Suppressor macrophage (primary cell): ENCODE measurements at places on chromosomes 11 and 22.

DNA sequence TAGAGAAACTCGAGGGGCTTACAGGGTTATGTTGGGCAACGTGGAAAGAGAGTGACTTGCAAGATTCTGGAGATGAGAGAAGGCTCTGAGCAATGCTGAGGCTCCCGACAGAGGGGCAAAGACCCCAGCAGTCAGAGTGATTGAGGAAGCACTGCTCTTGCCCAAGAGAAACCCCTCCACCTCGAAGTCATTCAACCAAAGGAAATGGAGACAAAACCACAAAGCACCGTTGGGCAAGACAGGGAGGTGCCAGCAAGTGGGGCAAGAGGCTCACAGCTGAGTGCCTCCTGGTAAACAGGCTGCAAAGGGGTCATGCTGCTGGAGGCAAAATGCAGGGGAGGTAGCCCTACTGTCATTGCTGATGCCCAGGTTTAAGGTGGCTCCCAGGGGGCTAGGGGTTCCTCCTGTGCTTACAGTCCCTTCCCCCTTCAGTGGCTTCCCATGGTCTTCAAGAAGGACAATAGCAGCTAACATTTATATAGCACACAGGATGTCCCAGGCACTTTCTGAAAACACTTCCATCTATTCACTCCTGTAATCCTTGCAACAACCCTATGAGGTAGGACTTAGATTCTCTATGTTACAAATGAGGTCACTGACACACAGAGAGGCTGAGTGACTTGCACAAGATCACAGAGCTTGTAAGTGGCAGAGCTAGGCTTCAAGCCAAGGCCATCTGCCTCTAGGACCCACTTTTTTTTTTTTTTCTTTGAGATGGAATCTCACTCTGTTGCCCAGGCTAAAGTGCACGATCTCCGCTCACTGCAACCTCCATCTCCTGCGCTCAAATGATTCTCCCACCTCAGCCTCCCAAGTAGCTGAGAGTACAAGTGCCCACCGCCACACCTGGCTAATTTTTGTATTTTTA, 18.1 kb upstream of the MYH9 start:
- peak; percentile 81 for DNase-seq

DNA sequence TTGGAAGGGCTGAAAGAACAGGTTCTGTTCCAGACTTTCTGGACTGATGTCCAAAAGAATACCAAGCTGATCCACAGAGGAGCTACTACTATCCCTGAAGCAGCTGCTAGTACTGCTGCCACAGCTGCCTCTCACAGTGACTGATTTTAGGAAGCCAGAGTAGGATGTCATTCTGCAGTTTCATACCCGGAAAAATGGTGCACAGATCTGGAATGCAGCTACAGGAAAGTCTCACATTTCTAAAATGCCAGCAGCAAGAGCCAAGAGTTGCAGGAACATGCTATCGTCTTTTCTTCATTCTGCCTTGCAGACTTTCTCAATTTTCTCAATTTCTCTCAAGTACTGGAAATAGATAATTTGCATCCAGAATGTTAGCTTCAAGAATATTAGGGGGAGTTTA, 19.4 kb upstream of the CCDC179 start:
- no peak for DNase-seq

DNA sequence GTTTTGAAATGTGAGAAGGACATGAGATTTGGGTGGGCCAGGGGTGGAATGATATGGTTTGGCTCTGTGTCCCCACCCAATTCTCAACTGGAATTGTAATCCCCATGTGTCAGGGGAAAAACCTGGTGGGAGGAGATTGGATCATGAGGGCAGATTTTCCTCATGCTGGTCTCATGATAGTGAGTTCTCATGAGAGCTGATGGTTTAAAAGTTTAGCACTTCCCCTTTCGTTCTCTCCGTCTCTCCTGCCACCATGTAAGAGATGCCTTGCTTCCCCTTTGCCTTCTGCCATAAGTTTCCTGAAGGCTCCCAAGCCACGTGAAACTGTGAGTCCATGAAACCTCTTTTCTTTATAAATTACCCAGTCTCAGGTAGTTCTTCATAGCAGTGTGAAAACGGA, 113.5 kb downstream of the FCHSD2 start:
- DNase-seq, result peak; percentile 82

- peak; percentile 74 for DNase-seq
Measured at GRCh38 chr11:59669611-59670009, 773 bp upstream of the PATL1 start.

DNA sequence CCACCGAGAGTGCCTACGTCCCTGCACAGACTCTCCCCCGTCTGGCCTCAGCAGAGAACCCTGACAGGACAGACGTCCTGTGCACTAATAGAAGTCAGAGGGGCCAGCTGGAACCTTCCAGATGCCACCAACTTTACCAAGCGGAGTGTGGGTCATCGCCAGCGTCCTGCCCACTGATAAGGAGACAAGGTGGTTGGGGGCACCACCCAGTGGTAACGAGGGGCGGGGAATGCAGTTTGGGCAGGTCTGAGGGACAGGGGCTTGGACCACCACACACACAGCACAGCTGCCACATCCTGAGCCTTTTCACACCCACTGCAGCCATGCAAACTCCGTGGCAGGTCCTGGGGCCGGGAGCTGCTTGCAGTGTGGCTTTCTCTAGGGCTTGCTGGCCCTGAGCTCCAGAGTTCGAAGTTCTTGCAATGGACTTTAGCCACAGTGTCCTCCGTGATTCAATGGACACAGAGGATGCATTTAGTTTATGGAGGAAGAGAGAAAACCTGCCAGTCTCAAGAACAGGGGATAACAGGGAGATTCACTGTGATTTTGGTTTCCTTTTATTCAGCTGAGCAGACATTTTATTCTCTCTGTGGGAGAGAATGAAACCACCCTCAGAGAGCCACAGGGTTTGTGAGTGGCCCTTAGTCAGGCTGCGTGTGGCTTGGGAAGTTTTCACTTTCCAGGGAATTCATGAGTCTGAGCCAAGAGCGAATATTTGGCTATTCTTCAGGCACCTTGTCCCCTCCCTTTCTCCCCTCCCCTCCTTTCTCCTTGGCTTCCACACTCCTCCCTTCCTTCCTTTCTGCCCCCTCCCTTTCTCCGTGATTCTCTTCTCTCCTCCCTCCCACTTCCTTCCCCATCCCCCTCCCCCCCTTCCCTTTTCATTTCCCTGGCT, 13.1 kb downstream of the MRGPRG start:
- DNase-seq, result no peak

DNA sequence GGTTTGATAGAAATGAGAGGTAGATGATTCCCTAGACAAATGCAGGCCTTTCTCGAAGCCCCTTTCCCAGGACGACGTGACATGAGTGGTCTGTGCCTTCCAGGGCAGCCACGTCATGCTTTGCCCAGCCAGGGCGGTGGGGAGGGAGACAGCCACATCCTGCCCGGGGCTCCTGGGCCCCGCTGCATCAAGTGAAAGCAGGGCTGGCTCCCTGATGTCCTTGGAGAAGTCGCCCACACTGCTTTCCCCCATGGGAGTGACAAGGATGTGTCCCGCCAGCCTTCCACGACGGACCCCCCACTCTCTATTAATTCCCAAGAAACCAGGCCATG, 13.2 kb downstream of the PPARA start:
- DNase-seq, result no peak

GRCh38 chr22:23749841-23750301, 1.0 kb downstream of the ZNF70 start:
- no peak for DNase-seq

DNA sequence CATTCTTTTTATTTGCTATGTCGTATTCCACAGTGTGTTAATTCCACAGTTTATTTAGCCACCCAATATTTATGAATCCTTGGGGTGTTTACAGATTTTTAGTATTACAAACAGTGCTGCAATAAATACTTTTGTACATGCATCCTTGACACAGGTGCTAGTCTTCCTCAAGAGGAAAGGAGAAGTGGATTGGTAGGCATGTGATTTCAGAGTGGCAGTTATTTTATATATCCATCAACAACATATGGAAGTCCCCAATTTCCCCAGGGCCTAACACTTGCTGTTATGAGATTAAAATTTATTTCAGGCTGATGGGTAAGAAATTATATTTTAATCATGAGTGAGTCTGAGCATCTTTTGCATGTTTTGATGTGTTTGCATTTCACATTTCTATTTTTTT, 17.9 kb downstream of the TRIM44 start:
- DNase-seq, result no peak

DNA sequence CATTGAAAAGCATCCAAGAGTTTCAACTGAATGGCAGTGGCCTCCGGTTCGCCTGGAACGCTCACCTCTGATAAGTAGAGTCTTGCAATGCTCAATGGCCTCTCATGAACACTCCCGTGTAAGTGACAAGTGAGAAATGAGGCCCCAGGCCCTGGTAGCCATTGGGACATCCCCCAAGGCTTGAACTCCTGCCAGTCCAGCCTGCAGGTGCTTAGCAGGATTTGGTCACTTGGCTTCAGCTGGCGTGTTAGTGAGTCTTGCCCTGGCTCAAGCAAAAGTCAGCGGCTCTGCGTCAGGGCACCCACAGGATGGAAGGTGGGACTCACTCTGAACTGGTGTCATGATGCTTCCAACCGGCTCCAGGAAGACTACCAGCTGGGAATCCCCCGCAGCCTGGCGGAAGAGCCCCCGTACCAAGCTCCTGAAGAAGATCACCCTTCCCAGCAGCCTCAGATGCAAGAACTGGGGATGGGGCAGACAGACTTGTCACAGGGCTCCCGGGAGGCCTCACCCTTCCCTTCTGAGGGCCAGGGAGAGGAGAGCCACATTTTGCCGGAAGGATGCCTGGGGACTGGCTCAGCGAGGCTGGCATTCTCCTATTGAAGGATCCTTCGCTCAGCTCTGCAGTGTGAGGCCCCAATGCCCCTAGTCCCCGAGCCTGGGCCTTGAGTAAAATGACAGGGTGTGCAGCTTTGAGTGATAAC, 19.3 kb downstream of the MB start:
- DNase-seq, result no peak

DNA sequence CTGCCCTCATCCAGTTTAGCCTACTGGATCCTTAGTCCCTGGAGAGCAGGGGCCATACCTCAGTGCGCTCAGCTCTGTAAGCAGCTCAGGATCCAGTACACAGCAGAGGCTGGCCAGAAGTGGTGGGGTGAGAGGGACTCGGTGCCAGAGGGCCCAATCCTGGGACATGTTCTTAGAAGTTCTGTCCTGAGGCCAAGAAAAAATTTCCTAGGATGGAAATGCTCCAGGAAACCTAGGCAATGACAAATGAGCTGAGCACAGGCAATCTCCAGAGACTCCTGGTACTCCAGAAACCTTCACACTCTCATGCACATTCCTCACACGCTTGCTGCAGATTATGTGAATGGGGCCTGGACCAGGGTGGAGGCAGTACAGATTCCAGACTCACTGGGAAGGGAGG, 89.6 kb downstream of the SERGEF start:
- no peak for DNase-seq

- DNase-seq, result peak; percentile 86
Measured at GRCh38 chr11:13238879-13239514, 38.6 kb upstream of the BMAL1 start.

- no peak for DNase-seq
Measured at GRCh38 chr11:44993971-44994704, 43.5 kb upstream of the TP53I11 start.

GRCh38 chr11:128105950-128106349, 481.4 kb downstream of the ETS1 start:
- no peak for DNase-seq

GRCh38 chr11:47360341-47360740, 7.8 kb upstream of the MYBPC3 start:
- DNase-seq, result no peak

- no peak for DNase-seq
Measured at GRCh38 chr11:77661670-77662069, 24.1 kb upstream of the CLNS1A start.

- no peak for DNase-seq
Measured at GRCh38 chr11:35478471-35479091, 46.8 kb downstream of the PAMR1 start.

- no peak for DNase-seq
Measured at GRCh38 chr11:12089473-12089872, 20.9 kb upstream of the MICAL2 start.

- DNase-seq, result no peak
Measured at GRCh38 chr22:40367342-40367741, 3.1 kb upstream of the SGSM3 start.

DNA sequence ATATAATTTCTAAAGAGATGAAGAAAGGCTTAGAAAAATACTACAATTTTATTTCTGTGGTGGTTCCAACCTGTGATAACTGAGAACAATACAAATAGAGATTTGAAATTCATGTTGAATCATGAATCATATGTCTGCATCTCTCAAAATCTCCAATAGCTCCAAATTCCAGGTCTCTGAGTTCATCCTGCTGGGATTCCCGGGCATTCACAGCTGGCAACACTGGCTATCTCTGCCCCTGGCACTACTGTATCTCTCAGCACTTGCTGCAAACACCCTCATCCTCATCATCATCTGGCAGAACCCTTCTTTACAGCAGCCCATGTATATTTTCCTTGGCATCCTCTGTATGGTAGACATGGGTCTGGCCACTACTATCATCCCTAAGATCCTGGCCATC, at the start of gene OR56B1:
Gene OR56B1 (plus strand): TSS at position 53 of the 400 bp plus-strand sequence. CDS start 69 bp downstream, at position 122.
- DNase-seq, result no peak

DNA sequence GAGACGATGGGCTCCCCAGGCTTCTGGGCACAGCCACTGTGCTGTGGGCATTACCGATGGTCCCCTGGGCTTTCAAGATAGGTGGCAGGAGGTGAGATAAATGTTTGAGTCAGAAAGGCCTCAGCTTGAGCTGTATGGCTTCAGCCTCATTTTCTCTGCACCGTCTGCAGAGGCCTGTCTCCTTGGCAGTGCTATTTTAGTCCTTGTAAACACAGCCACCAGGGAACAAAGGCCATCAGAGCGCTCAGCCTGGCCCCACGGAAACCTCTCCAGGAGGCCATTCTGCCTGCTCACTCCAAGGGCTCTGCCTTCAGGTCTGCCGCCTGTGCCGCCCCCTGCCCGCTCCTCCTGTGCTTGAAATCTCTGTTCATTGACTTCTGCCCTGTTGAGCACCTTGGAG, 1424.9 kb downstream of the TBC1D22A start:
- DNase-seq, result no peak

DNA sequence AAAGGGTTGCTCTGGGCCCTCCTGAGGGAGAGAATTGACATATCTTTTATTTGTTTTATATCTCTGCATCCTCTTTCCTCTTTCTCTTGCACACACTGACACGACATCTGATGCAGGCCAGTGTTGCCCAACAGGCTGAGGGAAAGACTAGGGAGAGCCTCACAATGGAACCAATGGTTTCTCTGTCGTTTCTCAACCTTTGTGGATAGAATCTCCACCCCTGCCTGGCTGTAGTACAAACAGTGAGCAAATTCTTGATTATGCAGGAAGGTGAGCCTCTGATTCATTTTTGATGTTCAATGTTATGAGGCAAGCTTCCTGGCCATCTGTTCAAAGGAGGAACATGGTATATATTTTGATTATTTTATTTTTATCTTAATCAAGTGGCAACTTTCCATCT, 49.8 kb upstream of the PLET1 start:
- DNase-seq, result peak; percentile 59

- DNase-seq, result no peak
Measured at GRCh38 chr22:47351836-47352579, 589.6 kb downstream of the TBC1D22A start.

- DNase-seq, result no peak
Measured at GRCh38 chr11:91820709-91821108, 403.9 kb upstream of the FAT3 start.

DNA sequence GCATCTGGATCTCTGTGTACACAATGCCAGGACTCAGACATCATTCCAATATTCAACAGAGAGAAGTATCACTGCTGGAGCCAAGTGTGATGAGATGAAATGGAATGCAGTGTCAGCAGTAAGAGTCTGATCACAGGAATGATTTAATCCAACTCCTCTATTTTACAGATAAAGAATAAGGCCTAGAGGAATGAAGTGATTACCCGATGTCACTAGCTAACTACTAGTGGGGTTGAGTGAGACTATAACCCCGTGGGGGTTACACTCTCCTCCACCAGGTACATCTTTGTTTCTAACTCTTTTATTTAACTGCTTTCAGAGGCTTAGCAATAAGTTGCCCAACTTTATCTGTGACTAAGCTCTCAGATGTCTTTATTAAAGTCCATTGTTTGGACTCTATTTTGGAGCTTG, 94.2 kb upstream of the FAT3 start:
- no peak for DNase-seq
